ENCODE measurements at places on chromosomes 11 and 22.
A peak's percentile ranks its signal among the peaks of the same experiment; 100 is the strongest.

DNA sequence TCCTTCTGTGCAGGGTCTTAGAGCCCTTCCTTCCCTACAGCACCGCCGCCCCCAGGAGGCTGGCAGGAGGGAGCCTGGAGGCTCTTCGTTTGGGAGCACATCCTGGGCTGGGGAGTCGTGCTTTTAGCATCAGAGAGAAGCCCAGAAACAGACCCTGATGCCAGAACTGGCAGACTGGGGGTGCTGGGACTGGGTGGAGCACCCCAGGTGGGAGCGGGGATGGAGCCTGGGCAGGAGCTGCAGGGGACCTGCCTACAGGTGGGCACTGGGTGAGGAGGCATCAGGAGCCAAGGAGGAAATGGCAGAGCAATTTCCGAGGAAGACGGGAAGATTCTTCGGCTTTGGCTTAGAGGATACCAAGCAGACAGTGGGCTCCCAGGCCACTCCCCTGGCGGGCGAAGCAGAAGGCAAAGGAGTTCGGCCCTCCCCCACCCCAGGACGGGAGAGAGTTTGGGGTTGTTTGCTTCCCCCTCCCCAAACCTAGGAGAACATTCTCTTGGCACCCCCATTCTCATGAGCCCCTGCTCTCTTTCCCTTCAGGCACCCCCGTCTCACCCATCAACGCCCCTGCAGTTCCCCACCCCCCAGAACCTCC, 1.1 kb downstream of the SYT7 start:
- DNase-seq, result no peak

GRCh38 chr11:65434057-65434666, 11.6 kb downstream of the NEAT1 start:
- DNase-seq, result no peak

- no peak for DNase-seq
These were observed 23.5 kb downstream of the MOB2 start for GRCh38 chr11:1463056-1463455.

- no peak for DNase-seq
These were observed 21.3 kb downstream of the SIK2 start for GRCh38 chr11:111623527-111624030.

DNA sequence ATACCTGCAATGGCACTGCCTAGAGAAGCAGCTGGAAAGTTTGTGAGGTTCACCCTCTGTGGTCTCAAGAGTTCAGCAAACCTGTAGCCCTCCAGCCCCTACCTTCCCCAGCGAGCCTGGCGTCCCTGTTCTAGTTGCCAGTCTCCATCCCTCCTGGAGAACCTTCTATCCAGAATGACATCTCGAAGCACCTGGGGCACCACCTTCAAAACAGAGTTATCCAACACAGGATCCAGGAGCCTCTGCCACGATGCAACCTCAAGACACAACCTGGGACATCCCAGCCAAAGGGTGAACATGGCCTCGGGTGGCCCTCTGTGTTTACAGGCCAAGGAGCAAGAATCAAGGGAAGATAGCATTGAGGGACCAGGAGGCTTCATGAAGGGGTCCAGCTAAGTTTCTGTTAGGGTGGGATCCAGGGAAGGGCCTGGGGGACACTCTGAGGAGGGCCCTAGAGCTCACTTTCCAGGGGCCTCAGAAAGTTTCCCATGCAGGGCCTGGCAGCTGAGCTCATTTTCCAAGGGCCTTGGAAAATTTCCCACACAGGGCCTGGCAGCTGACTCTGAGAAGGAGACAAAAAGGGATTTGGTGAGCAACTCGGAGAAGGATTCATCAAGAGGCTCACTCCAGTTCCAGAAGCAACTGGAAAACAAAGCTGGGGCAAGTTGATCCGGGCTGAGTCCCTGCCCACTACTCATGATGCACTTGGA, 36.9 kb upstream of the SYT13 start:
- no peak for DNase-seq

DNA sequence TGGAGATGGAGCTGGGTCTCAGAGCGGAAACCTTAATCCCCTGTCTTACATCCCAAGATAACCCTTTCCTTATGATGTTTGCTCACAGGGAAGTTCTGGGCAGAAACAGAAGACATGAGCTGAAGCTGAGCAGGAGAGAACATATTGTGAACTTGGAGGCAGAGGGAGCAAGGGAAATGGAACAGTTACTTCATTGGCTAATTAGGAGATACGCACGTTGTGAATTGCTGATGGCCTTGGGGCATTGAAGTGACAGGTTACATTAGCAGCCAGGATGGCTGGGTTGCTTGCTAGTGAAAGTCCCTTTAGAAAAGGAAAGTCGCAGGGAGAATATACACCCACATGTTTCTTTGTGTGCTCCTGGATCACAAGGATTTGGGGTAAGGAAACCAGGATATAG, 48.7 kb downstream of the TENM4 start:
- no peak for DNase-seq

DNA sequence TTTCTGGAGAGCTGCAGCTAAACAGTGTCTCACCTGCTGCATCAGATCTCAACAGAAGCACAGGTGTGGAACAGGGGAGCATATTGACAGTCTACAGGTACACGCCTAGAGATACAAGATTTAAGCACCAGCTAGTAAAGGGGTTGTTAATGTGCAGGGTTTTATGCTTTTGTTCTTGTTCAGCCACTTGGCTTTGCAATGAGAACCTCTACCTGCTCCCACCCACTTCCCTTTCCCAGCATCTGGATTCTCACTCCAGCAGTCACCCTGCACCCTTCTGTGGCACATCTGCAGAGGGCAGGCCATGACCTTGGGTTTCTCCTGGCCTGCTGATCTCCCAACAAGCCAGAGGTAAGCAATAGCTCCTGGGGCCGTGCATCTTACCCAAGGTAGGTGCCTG, 446.6 kb downstream of the BUD13 start:
- no peak for DNase-seq

- DNase-seq, result no peak
These were observed 39.6 kb downstream of the GALNT18 start for GRCh38 chr11:11582011-11582701.

GRCh38 chr11:32817852-32818183, 11.9 kb upstream of the PRRG4 start:
- no peak for DNase-seq

DNA sequence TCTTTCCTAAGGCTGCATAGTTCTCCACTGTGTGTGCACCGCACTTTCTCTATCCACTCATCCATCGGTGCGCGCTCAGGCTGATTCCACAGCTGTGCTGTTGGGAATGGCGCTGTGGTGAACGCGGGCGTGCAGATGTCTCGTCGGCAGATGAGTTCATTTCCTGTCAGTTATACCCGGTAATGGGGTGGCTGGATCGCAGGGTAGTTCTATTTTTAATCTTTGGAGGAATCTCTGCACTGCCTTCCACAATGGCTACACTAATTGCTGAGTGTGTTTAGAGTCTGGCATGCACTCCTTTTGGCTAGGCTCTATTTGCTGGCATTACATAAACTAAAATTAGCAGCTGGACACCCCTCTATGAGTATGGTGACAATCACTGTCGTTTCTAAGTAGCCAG, 27.9 kb upstream of the KRTAP5-7 start:
- DNase-seq, result no peak

GRCh38 chr22:26753125-26753862, 95.9 kb downstream of the MIAT start:
- DNase-seq, result no peak

GRCh38 chr11:57493507-57494503, 21.7 kb downstream of the SLC43A1 start:
- peak; percentile 65 for DNase-seq

GRCh38 chr11:47536915-47537314, 16.0 kb downstream of the CELF1 start:
- DNase-seq, result no peak

- no peak for DNase-seq
These were observed 1.2 kb upstream of the DERL3 start for GRCh38 chr22:23840026-23840425.

GRCh38 chr11:73493956-73494598, 103.8 kb downstream of the FAM168A start:
- DNase-seq, result no peak

- DNase-seq, result no peak
These were observed 150.4 kb downstream of the WNT7B start for GRCh38 chr22:45826520-45826919.

GRCh38 chr11:17684550-17684949, 34.8 kb upstream of the MYOD1 start:
- no peak for DNase-seq

DNA sequence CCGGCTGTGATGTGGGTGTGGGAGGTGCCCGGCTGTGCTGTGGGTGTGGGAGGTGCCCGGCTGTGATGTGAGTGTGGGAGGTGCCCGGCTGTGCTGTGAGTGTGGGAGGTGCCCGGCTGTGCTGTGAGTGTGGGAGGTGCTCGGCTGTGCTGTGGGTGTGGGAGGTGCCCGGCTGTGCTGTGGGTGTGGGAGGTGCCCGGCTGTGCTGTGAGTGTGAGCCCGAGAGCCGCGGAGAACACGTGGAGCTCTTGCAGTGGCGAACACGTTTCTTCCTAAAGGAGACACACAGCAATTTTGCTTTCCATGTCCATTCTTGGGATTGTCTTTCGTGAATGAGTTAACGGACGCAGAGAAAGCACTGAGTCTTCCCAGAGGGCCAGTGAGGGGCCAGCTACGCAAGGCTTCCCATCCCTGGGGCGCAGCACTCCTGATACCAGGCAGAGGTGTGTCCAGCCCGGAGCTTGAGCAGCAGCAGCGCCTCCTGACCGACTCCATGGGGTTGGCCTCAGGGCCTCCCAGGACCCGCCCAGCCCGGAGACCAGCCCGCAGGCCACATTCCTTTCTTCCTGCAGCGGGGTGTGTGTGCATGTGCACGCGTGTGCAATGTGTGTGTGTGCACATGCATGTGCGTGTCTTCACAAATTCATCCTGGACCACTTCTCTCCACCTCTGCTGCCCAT, 245.0 kb upstream of the B3GAT1 start:
- DNase-seq, result no peak

DNA sequence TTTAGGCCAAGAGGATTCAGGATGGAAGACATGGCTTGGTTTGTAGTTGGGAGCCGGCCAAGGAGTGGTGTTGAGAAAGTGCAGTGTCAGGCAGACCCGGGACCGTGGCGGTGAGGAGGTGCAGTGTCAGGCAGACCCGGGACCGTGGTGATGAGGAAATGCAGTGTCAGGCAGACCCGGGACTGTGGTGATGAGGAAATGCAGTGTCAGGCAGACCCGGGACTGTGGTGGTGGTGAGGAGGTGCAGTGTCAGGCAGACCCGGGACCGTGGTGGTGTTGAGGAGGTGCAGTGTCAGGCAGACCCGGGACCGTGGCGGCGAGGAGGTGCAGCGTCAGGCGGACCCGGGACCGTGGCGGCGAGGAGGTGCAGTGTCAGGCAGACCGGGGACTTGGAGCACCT, 59.7 kb downstream of the LRP5 start:
- no peak for DNase-seq

- no peak for DNase-seq
These were observed 946.9 kb downstream of the BRD1 start for GRCh38 chr22:48880749-48881148.

DNA sequence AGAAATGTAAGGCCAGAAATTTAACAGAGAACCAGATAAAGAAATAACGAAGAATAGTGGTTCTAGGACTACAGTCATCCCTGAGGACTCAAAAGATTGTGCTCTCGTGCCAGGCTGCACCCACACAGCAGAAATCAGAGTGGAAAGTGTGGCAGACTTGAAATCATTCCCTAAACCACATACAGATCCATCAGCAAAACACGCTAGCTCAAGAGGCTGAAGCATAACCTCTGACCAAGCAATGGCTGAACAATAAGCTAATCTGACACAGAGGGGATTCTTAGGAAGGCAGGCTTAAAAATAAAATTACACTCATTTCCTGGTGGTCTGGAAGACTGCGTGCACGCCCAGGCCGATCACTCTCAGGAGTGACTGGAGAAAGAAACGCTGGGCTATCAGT, 19.0 kb downstream of the NCF4 start:
- no peak for DNase-seq

GRCh38 chr11:4643076-4643475, 706 bp upstream of the OR51E1 start:
- no peak for DNase-seq

DNA sequence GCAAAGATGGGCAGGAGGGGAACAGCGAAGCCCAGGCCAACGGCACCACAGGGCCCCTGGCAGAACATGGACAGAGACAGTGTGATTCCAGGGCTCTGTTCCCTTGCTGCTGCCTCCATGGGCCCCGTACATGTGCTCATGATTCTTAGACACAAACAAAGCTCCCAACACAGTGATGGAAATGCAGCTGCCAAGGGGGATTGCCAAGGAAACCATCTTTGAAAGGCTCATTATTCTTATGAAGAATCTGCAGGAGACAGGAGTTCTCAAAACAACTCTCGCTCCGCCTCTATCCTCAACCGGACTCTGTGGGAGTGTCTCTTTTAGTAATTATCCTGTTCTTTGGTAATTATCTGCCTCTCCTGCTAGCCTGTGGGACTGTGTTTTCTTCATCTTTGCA, 32.2 kb downstream of the SERPINH1 start:
- no peak for DNase-seq

DNA sequence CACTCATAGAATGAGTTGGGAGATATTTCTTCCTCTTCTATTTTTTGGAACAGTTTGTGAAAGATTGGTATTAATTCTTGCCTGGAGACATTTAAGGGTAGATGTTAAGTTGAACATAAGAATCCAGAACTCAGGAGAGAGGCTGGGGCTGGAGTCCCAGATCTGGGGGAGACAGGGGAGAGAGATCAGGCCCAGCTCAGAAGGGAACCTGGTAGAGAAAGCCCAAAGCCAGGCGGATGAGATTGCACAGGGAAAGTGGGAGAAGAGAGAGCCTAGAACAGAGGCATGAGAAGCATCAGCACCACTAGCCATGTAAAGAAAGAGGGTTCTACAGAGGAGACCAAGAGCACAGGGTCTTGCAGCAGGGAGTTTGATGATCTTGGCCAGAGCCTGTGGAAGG, 13.0 kb upstream of the GNAZ start:
- DNase-seq, result no peak

GRCh38 chr11:131833366-131833765, 463.0 kb downstream of the NTM start:
- DNase-seq, result no peak

DNA sequence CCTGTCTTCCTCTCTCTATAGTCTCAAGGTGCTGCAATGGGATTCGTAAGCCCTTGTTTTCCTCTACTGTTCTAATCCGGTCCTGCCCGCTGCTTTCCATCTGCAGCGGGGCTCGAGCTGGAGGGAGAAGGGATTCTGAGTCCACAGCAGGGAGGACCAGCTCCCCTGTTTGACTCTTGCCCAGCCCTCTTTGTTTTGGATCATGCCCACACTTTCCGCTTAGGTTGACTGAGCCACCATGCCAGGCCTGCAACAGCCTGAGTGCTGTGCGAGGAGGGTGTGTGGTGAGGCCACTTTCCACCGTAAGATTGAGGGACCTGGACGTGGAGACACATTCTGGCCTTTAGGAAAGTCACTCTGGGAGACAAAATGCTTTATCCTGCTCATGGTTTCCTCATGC, 58.3 kb downstream of the CEP164 start:
- no peak for DNase-seq

Data from stimulated activated CD8-positive, alpha-beta memory T cell treated with anti-CD3 and anti-CD28 coated beads, Interleukin-12 subunit alpha, Interleukin-12 subunit beta, amount 100 ng/mL, for 4 hours (primary cell).